ACHN (cell line): ENCODE measurements at places on chromosomes 11 and 22.

GRCh38 chr11:2835296-2835695, 50.3 kb downstream of the CDKN1C start:
- DNase-seq, result no peak

DNA sequence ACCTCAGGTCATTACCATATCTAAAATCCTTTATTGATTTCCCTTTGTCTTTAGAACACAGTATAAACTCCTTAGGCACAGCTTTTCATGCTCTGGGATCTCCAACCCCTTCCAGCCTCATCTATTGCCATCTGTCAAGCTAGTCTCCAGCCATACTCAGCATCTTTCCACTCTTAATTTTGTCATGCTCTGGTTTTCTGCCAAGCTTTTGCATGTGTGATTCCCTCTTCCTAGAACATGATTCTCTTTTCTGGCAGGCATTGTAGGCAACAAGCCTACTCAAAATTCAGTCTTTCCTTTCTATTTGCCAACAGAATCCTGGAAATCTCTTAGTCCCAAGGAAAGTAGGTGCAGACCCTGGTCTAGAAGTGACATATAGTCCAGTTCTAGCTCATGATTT, 35.5 kb upstream of the SLC6A5 start:
- no peak for DNase-seq

GRCh38 chr11:27295928-27296327, 67.1 kb downstream of the CCDC34 start:
- no peak for DNase-seq

GRCh38 chr11:1422481-1422880, 32.7 kb downstream of the BRSK2 start:
- peak; percentile 4 for DNase-seq

GRCh38 chr11:26719998-26720397, 1.9 kb downstream of the SLC5A12 start:
- DNase-seq, result no peak
